ENCODE measurements at places on chromosomes 4 and X.

- DNase-seq: no peak
Observed at GRCh38 chrX:21131786-21132185, 242.4 kb upstream of the CNKSR2 start.

GRCh38 chr4:142036795-142037583, 400.6 kb downstream of the IL15 start:
- no peak for DNase-seq

GRCh38 chr4:151888367-151888866, 127.6 kb upstream of the GATB start:
- no peak for DNase-seq

- no peak for DNase-seq
Observed at GRCh38 chr4:30605616-30606190, 114.5 kb upstream of the PCDH7 start.

- DNase-seq: no peak
Observed at GRCh38 chr4:79893456-79893855, 179.6 kb downstream of the ANTXR2 start.

GRCh38 chr4:76197971-76198410, 15.6 kb downstream of the SCARB2 start:
- DNase-seq: no peak

DNA sequence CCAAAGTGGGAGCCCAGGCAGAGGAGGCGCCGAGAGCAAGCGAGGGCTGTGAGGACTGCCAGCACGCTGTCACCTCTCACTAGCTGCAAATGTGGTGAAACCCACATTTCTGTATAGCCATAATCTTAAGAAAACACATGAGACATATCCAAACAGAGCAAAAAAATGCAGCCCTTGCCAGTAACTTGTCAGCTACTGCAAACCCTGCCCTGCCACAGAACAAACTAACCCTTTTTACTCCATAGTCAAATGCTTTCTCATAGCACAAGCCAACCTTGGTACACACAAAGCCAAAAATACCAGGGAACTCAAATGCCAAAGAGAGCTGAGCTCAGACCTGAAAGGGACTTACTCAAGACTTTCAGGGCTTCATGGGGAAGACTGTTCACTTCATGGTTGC, 14.9 kb upstream of the NXF3 start:
- no peak for DNase-seq

DNA sequence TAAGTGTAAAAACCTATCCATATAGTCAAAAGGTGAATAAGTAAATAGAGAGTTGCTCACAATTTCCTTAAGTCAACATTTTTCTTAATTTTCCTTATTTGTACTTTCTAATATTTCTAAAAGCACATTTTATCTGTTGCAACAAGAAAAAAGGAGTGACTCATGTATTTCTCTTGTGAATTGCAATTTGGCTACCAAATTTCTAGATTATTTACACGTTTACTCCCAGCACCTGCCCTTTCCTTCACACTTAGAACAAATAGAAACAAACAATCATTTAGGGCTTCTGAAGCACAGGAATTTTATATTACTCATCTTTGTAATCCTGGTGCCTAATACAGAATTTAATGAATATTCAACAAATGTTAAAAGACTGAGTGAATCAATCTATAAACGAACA, 22.2 kb downstream of the BTC start:
- no peak for DNase-seq

- DNase-seq: no peak
Observed at GRCh38 chr4:144954230-144954629, 143.8 kb downstream of the ANAPC10 start.

DNA sequence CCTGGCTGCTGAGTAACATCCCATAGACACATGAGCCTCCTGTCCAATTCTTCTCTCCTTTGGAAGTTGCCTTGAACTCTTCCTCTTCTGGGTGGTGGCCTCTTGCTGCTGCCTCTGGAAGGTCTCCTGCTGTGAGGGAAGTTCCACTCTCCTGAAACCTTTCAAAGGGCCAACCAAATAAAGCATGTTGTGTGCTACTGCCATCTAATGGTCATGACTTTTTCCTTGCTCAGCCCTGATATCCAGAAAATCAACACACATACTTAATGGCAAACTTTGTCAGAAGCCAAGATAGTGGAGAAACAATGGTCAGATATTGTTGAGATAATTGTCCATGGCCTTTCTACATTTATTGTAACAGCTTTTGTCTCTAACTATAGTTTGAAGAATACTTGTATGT, 19.1 kb upstream of the ZXDA start:
- no peak for DNase-seq

- no peak for DNase-seq
Observed at GRCh38 chrX:126718440-126718839, 101.1 kb upstream of the PRR32 start.

DNA sequence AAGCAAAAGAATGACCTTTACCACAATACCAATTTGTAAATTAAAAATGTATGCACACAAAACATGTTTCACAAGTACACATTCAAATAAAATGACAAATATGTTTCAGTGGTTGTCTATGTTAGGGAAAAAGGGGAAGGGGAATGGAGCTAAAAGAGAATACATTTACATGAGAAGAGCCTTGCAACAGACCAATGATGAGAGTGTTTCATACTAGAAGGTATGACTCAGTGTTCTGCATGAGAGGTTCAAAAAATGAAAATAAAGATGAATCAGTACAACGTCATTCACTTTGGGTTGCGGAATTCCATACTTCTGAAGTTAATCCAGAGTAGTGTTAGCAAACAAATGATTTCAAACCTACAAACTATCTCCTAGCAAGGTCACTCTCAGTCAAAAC, 51.7 kb downstream of the RPGR start:
- no peak for DNase-seq

DNA sequence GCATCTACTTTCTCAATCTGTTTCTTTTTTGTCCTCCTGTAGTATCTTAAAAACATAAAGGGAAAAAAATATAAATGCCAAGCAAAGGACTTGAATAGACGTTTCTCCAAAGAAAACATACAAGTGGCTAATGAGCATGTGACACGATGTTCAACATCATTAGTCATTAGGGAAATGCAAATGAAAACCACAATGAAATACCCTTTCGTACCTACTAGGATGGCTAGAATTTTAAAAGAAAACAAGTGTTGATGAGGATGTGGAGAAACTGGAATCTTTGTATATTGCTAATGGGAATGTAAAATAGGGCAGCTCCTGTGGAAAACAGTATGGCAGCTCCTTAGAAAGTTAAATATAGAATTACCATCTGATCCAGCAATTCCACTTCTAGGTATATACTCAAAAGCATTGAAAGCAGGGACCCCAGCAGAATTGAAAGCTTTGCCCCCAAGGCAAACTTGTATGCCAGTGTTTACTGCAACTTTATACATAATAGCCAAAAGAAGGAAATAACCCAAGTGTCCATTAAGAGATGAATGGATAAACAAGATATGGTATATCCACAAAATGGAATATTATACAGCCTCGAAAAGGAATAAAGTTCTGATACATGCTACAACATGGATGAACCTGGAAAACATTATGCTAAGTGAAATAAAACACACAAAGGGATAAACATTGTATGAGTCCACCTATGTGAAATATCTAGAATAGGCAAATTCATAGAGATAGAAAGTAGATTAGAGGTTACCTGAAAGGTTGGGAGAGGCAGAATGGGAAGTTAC, 138.3 kb downstream of the SH3KBP1 start:
- no peak for DNase-seq

- DNase-seq: no peak
Observed at GRCh38 chr4:176791591-176792325, 964 bp downstream of the VEGFC start.

DNA sequence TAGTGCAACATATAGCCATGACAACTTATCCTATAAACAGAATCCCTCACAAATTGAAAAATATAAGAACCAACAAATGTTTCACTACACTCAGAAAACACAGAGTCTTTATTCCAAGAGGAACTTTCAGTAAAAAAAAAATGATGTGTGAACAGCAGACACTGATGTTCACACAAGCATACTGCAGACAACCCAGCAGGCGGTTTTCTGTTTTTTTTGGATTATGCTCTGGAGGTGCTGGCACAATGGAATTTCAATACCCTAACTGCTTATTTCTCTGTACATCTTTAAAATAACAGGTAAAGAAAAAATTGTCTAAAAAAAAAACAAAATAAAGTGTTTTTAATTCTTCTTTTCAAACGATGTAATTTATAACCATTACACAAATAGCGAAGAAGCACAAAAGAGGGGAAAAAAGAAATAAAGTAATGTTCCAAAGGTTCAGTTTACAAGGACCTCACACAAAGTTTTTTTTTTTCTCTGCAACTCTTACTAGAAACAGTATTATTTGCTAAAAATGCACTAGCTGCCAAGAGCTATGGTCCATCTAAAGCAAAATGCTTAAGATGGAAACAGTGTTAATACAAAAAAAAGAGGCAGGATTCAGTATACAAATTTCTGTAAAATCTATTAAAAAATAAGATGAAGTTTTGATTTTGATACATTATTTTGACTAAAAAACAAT, 55.3 kb downstream of the ANAPC10 start:
- no peak for DNase-seq
